GM12865 (cell line): ENCODE measurements at places on chromosomes 6 and 20.

GRCh38 chr6:123925350-123925749 lies 121.7 kb downstream of the NKAIN2 start:
- peak; percentile 24 for DNase-seq

DNA sequence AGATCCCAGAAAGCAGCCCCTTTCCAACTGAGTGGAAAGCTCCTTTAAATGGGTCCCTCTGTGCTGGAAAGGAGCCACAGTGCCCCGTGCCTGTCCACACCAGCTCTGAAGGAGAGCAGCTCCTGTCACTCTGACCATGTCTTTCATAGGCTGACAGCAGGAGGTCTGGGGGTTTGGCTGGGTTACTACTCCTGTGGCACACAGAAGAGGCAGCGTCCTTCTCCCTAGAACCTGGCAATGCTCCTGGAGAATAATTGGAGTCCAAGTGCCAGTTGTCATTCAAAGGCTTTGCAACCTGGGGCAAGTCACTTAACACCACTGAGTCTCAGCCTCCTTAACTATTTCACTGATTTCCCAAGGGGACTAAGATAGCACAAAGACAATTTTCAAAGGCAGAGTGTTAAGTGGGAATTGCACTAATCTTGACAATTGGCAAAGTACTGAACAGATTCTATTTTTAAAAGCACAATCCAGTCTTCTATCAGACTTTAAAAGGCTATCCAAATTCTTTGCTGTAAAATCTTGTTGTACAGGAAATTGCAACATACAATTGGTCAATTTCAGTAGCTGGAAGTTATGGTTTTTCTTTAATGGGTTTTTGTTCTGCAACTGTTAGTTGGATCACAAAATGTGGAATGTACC lies 457.2 kb downstream of the KIF16B start:
- DNase-seq, result no peak

DNA sequence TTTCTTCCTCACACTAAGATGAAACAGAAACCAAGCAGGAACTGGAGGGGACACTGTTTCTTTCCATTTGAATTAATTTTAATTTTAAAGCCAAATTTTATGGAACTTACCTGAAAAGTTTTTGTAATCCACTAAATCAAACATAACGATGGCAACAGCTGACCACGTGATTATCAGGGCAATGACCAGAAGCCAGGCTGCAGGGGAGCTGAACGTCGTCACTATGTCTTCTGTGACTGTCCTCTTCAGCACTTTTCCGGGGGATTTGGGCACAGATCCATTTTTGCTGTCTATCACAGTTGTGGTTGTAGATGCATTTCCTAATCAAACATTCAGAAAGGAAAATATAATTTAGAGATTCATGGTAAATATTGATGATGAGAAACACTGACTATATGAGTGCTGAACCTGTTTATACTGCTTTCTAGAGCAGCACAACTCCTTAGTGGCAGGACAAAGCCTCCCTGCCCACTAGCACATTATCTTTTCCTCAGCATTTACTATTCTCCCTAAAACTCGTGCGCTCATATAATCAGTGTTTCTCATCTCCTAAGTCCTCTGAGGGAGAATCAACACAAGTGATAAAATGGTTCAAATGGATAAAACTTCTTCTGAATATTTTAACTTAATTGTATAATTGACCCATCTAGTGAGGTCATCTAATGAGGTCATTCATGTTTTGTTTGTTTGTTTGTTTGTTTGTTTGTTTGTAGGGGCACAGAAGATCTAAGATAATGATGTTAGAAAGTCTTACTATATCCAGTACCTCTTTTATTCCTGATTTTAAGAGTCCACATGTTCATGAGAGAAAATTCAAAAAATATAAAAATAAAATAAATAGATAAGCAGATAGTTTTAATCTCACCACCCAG lies 65.7 kb downstream of the TRDN start:
- no peak for DNase-seq

GRCh38 chr6:158758941-158759479 lies 60.2 kb downstream of the EZR start:
- no peak for DNase-seq

DNA sequence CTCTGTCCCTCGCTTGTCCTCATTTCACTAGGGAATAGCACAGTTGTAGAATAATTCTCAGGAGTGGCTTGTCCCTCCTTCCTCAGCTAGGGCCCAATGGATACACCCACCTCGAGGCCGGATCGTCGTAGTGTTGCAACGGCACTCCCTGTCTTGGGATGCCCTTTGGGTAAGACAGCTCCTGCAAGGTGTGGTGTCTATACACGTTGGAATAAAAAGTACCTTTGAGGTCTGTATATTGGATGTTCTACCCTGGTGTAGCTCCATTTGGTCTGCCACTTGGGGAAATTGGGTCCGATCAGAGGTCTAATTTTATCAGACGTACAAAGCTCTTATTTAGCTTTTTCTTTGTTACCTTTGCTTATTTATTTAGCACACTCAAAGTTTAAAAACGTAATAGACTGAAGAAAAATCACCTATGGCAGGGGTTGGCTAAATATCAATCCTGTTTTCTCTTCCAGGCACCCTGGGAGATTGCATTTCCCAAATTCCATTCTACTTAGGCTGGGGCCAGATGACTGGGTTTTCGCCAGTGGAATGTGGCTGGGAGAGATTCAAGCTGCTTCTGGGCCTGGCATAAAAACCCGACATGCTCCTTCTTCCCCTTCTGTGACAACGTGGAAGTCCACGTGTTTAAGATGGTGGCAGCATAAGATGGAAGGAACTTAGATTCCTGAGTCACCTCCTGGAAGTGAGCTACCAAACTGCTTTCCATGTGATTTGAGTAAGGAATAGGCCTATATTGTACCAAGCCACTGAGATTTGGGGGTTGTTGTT lies 82.3 kb upstream of the CD83 start:
- no peak for DNase-seq

DNA sequence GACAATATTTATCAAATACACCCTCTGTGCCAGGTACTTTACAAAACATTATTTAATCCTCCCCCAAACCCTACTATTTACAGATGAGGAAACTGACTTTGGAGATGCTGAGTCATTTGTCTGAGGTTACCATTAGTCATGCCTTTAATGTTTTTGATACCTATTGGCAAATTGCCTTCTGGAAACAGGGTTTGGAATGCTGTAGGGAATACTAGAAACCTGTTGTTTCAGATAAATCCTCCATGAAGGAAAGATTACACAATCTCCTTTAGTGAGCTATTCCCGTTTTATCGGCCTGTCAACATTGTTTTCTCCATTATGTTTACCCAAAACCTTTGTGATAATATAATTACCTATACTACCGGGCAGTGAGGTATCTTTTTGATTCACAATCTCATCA lies 93.6 kb upstream of the ADGRF1 start:
- DNase-seq, result no peak

DNA sequence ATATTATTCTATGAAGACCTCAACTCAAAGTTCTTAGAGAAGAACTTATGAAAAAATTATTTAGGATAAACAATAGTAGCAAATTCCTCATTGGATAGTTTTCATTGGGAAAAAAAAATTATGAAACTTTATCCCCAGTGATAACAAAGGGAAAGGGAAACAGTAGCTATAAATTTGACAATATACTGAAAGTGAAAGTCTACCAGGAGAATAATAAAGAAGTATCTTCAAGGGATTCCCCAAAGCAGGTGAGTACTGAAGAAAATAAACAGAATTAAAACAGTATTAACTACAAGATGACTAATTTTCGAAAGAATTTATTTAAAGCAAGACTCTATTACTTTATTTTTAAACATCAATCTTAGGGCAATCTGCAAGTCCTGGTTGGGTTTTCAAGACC lies 56.4 kb downstream of the REPS1 start:
- no peak for DNase-seq

GRCh38 chr6:127291495-127291894 lies 24.8 kb downstream of the RNF146 start:
- peak; percentile 71 for DNase-seq
